ENCODE measurements at places on chromosomes 1 and 21.

GRCh38 chr1:22077728-22078127, 25.2 kb downstream of the CDC42 start:
- no peak for DNase-seq

DNA sequence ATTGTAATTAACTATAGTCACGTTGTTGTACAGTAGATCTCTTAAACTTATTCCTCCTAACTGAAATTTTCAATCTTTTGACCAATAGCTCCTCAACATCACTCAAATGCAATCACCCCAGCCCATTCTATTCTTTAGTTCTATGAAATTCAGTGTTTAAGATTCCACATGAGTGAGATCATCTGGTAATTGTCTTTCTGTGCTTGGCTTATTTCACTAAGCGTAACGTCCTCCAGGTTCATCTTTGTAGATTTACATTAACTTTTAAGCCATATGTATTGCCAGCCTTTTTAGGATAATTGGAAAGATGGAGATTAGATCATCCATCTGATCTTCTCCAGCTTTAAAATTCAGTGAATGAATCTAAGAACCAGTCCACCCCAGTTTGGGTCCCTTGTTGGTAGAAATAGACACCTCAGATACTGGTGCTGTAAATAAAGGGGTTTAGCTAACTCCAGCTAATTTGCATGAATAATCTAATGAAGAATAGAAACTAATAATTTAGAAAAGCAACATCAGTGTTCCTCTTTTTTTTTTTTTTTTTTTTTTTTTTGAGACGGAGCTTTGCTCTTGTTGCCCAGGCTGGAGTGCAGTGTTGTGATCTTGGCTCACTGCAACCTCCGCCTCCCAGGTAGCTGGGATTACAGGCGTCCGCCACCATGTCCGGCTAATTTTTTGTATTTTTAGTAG, 7.0 kb downstream of the S100A10 start:
- no peak for DNase-seq

DNA sequence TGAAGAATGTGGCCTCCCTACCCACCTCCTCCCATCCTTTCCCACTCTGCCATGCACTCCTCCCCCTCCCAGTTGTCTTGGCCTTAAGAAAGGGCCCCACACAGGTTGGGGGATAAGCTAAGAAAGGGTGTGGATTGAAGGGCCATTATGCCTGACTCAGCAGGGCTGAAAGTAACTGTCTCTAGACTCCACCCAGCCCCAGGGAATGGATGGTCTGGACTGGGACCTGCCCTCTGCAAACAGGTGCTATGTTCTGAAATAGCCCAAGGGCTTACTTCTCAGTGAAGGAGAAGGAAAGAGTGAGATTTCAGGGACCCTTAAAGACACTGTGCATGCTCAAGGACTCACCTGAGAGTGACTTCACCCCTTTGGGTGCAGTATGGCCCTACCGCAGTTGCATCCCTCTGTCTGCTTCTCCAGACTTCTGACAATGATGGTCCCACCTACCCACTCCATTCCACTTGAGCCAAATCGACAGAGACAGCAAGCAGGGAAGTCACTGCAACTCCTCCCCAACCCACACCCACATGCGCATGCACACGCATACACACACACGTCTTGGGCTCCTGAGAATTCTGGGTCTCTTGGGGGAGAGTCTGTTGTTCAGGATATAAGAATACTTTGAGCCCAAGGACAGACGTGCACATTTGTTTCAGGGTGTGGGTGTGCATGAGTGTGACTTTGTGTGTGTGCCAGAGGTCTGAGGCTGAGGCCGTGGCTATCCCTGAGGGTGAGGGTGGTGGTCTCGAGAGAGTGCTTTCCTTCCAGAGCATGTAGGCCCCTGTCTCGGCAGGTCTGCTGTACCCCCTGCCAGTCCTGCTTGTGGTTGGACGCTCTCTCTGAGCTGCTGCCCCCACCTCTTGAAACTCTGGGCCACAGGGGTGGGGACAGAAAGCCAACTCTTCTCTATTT, 231.9 kb downstream of the PTPRU start:
- no peak for DNase-seq

DNA sequence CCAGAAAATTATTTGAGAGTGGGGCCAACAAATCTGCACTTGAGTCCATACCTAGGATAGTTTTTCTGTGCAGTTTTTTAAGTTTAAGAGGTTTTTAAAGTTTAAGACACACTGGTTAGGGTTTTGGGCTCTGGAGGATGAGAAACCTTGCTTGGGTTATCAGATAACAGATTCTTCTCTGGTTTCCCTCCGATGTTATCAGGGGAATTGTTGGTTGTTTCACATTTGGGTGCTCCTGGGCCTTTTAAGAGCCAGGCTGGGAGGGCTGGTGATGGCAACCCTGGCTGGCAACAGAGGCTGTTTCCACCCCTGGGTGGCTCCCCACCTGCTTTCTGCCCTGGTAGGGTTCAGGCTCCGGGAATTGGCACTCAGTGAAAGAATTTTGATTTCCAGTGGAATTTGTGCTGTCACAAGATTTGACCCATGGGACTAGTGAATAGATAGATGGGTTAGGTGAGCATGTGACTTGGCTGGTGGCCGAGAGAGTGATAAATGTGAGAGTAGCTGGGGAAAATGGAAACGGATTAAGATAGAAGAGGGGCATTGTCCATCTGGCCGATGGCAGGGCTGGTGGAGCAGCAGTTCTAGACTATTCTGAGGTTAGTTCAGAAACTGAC, 14.8 kb downstream of the VANGL1 start:
- DNase-seq, result no peak

DNA sequence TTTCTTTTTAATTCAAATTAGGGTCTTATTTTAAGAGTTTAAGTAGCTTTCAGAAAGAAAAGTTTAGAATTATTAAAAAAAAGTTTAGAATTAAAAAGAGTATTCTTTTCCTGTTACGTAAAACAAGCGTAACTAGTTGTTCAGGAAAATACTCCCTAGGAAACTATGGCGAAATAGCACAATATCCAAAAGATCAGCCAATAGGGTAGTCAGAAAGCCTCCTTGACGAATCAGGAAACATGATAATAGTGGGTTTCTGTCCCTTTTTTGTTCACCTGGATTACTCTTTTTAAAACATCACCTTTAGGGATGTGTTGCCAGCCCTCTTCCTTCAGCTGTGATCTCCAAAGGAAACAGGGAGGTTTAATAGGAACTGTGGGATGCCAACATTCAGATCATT, 25.2 kb downstream of the S1PR1 start:
- no peak for DNase-seq

- DNase-seq, result no peak
Measured at GRCh38 chr1:150548632-150549495, at the start of gene ADAMTSL4. Gene ADAMTSL4 (plus strand): TSS chr1:150549408. CDS start chr1:150552289, 2,881 bp downstream.

All from stimulated activated CD8-positive, alpha-beta memory T cell treated with anti-CD3 and anti-CD28 coated beads, Interleukin-12 subunit alpha, Interleukin-12 subunit beta, amount 100 ng/mL, for 4 hours (primary cell).